H1 (cell line): ENCODE measurements at places on chromosomes 6 and 20.

DNA sequence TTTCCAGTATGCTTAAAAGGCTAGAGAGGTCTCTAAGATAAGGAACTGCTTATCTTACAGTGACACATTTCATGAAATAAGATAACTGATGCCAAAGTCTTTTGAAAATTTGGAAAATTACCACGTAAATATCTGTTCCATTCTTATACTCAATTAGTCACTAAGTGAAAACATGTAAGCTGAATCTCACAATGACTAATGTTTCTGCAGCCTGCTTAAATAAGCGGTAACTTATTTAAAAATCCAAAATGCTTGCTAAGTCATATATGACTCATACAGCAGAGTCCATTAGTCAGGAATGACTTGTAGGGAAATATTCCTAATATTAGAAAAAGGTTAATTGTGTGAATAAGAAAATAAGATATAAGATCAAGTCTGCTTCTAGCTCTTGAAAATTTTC lies 27.8 kb upstream of the LGSN start:
- H3K27ac ChIP-seq = no peak overlapping the region
- H3K36me3 ChIP-seq = no peaks in the 10 kb centered on the region
- H3K27me3 ChIP-seq = no peaks in the 10 kb centered on the region
- H3K4me3 ChIP-seq = no peak overlapping the region
- no peak for DNase-seq
- no peaks in the 10 kb centered on the region for H3K4me1 ChIP-seq

GRCh38 chr20:43404878-43405277 lies 52.8 kb upstream of the SRSF6 start:
- H3K36me3 ChIP-seq = no peaks in the 10 kb centered on the region
- no peak overlapping the region for H3K4me3 ChIP-seq
- DNase-seq = no peak
- H3K27ac ChIP-seq = no peak overlapping the region
- H3K27me3 ChIP-seq = no peaks in the 10 kb centered on the region
- no peaks in the 10 kb centered on the region for H3K4me1 ChIP-seq

DNA sequence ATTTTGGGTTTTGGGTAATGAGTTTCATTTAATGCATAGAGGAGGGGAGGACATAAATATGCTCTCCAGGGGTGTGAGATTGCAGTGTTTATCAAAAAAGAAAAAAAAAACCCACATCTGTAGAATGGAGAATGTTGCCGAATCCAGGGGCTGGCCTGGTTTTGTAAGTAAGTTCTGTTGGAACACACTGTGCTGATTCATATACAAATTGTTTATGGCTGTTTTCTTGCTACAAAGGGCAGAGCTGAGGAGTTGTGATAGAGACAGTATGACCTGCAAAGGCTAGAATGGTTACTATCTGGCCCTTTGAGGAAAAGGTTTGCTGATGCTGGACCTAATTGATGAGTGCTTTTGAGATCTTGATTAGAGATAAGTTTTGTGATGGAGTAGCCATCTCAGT lies 30.4 kb downstream of the SCAF8 start:
- no peak overlapping the region for H3K27ac ChIP-seq
- no peak overlapping the region for H3K4me3 ChIP-seq
- H3K36me3 ChIP-seq = no peaks in the 10 kb centered on the region
- no peaks in the 10 kb centered on the region for H3K27me3 ChIP-seq

DNA sequence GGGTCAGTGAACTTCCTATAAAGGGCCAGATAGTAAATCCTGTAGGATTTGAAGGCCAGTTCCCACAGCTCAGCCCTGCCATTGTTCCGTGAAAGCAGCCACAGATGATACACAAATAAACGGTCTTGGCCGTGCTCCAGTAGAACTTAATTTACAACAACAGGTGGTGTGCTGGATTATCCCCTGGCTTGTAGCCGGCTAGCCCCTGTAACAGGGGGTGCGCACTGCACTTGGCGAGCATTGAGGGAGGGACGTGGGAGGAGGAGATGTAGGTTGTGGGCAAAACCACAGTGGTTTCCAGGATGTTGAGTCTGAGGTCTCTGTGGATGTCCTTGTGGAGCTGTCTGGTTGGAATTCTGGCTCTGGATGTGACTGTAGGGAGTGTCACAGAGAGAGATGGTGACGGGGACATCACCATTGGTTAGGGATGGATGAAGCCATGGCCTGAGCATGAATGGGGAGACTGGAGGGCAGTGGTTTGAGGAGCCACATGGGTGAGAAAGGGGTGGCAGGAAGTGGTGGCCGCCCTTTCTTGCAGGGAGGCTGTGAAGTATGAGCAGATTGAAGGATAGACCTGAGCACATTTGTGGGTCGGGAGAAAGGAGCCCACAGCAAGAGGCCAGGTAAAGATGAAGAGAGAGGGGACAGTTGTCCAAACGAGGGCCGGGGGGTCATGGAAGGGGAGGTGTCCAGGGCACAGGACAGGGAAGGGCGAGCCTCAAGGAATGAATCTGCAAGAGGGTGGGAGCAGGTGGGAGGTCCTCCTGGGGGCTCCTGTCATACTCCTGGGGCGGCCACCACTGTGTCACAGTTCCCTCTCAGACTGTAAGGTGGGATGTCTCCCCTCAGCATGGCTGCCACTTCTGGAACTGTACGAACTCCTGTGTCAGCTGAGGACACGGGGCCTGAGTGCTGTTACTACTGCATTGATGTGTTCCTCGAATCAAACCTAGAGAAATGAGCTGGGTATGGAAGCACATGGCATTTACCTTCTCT lies 53.6 kb downstream of the CDH26 start:
- H3K4me3 ChIP-seq = no peak overlapping the region
- H3K4me1 ChIP-seq = no peaks in the 10 kb centered on the region; the same call in 1 of the 2 replicates
- no peak overlapping the region for H3K27ac ChIP-seq
- no peak for DNase-seq

DNA sequence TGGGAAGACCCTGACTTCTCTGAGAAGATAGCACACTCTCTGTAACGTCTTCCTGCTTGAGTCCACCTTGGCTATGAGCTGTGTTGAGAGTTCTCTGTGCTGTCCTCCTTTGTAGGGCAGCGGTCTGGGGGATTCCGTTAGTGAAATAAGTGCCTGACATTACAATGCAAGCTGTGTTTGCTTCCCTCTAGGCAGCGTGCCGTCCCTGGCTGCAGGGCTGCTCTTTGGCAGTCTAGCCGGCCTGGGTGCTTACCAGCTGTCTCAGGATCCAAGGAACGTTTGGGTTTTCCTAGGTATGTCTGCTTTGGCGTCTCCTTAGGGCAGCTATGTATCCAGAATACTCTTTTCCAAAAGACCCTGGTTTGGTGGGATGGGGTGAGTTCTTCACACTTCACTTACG lies 2.8 kb downstream of the TMEM14C start:
- H3K27ac ChIP-seq = no peak overlapping the region
- peaks cover 44% of the 10 kb centered on the region for H3K36me3 ChIP-seq
- no peaks in the 10 kb centered on the region for H3K27me3 ChIP-seq
- H3K4me1 ChIP-seq = peaks cover 9% of the 10 kb centered on the region; the same call in 1 of the 2 replicates
